Sigmoid colon (tissue), 7 donors: ENCODE measurements at places on chromosomes 3 and 15. TPM values are rescaled to one million over a fixed set of nuclear protein-coding genes. Genes with fewer than 3 reads are reported as not detected.

GRCh38 chr15:101003706-101004105 lies 84.5 kb downstream of the LRRK1 start:
- peaks cover 16% of the 10 kb centered on the region for H3K4me1 ChIP-seq
- no peak overlapping the region for H3K27ac ChIP-seq
- H3K36me3 ChIP-seq, result no peaks in the 10 kb centered on the region

GYG1 gene
- 142 TPM for total RNA-seq

- H3K36me3 ChIP-seq, result no peaks in the 10 kb centered on the region
- no peaks in the 10 kb centered on the region for H3K27me3 ChIP-seq
- peaks cover 21% of the 10 kb centered on the region for H3K4me1 ChIP-seq
- H3K4me3 ChIP-seq, result no peak overlapping the region
- DNase-seq, result peak; percentile 87
- peak overlapping the region; percentile 17 for H3K27ac ChIP-seq
Measured at GRCh38 chr3:94360987-94361386, 298.1 kb downstream of the NSUN3 start.

DNA sequence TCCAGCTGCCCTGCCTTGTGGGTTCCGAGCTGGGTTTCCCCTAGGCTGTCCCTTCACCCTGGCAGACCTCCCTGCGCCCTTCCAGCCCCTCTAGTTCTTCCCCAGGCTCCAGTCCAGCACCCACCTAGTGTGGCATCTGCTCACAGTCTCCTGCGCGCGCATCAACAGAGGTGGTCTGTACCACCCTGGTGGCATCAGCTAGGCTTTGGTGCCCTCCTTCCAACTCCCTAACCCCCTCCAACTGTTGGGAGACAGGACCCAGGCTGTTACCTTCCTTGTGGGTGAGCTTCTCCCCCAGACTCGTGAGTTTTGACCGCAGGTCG lies 8.0 kb downstream of the CALML4 start:
- peaks cover 37% of the 10 kb centered on the region for H3K4me1 ChIP-seq
- peaks cover 17% of the 10 kb centered on the region for H3K36me3 ChIP-seq
- H3K27me3 ChIP-seq, result no peaks in the 10 kb centered on the region
- no peak for DNase-seq
- H3K4me3 ChIP-seq, result no peak overlapping the region
- no peak overlapping the region for H3K27ac ChIP-seq
